ENCODE measurements at places on chromosomes 11 and 22.

DNA sequence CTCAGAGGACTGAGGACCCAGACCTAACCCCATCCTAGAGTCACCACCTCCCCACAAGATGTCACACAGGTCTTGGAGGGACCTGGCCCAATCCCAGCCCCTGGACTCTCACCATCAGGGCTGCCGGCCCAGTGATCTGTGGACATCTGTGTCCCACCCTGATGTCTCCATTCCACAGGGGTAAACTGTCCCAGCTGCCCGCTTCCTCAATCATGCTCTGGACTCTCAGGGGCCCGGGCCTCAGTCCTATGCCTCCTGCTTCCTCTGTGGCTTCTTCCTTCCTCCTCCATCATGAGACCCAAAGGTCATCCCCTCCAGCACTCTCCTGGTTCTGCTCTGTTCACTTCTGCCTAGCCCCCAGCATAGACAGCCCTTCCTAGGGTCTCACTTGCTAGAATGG, 32.2 kb downstream of the ARAP1 start:
- no peak for DNase-seq

DNA sequence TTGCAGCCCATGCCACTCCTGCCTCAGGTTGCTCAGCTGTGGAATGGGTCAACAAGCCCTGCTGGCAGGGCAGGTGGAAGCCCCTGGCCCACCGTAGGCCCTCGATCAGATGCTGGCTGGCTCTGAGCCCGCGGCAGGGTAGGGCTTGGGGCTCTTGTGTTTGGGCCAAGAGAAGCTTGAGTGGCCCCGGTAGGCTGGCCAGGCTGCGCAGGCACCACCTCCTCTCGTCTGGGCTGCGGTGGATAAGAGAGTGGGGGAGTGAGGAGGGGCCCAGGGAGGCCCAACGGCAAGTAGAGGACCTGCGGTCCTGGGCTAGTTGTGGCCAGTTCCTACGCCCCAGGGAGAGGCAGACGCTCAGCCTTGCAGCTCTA, 115.2 kb downstream of the CEP164 start:
- no peak for DNase-seq

GRCh38 chr11:93196816-93197379, 893 bp downstream of the SLC36A4 start:
- no peak for DNase-seq

DNA sequence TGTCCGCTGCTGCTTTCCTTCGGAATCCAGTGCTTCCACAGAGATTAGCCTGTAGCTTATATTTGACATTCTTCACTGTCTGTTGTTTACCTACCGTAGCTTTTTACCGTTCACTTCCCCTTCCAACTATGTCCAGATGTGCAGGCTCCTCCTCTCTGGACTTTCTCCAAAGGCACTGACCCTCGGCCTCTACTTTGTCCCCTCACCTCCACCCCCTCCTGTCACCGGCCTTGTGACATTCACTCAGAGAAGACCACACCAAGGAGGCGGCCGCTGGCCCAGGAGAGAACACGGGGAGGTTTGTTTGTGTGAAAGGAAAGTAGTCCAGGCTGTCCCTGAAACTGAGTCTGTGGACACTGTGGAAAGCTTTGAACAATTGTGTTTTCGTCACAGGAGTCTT, 15.4 kb upstream of the ST14 start:
- DNase-seq, result no peak

- DNase-seq, result no peak
Observed at GRCh38 chr11:123630126-123630608, 24.3 kb downstream of the SCN3B start.

- DNase-seq, result no peak
Observed at GRCh38 chr11:59204746-59205145, 8.0 kb downstream of the MPEG1 start.

DNA sequence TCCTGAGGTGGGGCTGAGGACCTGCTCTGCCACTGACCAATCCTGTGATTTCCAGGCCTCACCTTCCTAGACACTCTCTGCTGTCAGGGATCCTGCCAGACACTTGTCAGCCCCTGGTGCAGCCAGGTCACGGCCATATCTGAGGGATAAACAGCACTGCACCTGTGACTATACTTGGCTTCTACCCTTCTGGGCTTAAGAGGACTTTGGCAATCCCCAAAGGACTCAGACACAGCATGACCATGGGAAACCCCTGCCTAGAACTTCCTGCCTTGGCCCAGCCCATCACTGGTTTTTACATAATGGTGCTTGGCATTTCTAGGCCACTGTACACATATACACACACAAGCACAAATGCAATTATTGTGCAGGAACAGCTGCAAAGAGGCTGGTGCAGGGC, 11.6 kb upstream of the OLFML1 start:
- DNase-seq, result no peak

GRCh38 chr22:38724926-38725571, 19.3 kb downstream of the GTPBP1 start:
- no peak for DNase-seq

- no peak for DNase-seq
Observed at GRCh38 chr11:111423250-111423615, 44.2 kb upstream of the POU2AF1 start.

DNA sequence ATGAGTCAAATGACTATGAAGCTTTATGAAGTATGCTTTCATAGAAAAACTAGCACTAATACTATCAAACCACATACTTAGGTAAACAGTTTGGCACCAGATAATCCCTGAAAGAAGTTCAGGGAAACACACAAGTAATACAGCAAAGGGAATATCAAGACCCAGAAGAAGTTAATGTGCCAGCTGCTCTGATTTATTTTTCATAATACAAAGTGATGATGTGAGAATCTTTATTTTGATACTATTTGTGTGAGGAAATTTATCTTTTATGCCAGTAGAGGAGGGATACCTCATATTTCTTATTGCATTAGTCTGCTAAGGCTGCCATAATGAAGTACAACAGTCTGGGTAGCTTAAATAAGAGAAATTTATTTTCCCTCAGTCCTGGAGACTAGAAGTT, 67.7 kb upstream of the ANO3 start:
- DNase-seq, result no peak

GRCh38 chr11:61056571-61056970, 45.7 kb upstream of the CD5 start:
- no peak for DNase-seq

DNA sequence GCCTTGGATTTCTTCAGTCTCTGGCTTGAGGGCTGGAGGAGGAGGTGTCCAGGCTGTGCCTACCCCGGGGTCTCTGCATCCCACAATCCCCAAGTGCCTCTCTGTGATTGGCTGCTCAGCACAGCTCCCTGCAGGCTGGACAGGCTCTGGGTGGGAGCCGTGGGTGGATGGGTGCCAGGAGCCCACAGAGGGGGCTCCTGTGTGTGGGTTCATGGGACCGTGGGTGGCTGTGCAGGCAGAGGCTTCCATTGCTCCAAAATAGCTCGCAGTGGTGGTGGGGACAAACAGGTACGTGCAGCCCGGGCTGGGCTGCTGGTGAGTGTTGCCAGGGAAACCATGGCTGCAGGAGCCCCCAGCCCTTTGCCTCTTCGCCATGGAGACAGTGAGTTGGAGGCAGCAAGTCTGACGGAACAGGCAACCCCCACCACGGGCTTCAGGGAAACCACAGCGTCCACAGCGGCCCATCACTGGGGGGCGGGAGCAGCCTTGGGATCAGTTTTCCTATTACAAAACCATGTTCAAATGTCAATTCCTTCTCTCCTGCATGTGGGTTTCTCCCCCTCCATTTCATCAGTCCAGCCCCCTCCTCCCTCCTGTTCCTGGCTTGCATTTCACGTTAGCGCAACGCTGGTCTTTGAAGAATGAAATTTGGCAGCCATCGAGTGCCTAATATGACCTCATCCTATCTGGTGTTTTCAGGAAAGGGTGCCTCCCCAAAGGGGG, 155.2 kb downstream of the TRIM29 start:
- no peak for DNase-seq

All from stimulated activated CD4-positive, alpha-beta T cell treated with anti-CD3 and anti-CD28 coated beads, Interleukin-1b, Interleukin-23, amount 100 ng/mL, for 1 hour (primary cell).